Non-pigmented ciliary epithelial cell (primary cell): ENCODE measurements at places on chromosomes 5 and 9.

DNA sequence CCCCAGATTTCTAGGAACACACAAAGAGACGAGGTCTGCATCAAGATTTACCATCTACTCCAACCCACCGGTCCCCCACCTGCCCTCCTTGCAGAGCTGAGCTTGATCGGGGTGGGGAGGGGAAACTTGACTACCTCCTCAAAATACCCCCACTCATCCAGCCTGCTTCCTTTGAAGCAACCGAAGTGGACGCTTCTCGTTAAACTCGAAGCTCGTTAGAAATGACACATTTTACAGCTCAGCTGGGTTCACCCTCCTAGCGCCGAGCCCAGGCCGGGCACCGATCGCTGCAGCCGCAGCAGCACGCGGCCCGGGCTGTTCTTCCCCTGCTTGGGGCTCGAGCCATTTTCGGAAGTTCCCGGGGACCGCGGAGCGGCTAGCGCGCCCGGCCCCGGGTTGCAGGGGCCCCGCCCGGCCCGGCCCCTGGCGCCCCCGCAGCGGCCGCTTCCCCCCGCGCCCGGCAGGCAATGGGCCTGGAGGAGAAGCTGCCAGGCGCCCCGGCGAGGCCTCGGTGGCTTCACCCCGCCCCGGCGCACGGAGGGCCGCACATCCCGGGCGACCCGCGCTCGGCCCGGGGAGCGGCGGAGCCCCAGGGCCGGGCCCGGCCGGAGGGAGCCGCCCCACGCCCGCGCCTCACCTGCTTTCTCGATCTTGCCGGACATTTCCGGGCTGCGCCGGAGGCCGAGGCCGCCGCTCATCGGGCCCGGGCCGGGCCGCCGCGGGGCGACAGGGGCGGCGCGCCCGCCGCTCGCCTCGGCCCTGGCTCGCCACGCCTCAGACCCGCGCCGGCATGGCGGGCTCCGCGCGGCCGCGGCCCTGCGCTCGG, 530 bp downstream of the RAPGEF1 start:
- DNase-seq: no peak

DNA sequence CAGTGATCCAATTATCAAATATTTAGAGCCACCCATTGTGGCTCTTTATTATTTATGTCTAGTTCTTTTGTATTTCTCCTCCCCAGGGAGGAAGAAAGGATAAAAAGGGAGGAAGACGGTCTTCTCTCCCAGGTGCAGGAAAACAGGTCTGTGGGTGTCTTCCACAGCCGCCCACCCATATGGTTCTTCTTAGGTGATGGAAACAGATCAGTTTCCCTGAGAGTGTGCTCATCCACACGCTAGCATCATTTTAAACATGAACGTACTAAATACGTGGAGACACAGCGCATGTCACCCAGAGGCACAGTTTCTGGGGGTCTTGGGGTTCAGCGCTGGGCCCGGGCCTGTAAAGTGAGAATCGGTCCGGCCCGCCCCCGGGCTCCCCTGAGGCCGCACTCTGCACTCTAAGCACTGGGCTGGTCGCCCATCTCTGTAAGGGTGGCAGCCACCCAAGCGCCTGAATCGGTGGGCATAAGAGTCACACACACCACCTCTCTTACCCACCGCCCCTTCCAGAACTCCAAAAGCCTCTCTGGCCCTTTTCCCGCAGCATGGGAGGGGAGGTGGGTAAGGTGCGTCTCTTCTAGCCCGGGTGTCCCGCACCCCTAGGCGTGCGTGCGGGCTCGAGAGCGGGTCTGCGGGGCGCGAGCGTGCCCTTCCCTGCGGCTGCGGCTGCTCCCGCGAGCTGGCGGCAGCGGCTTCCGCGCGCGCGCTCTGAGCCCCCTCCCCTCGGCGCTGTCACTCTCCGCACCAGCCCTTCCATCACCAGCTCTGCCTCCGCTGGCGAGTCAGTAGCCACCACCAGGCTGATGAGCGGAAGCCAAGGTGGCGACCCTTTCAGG, 1.3 kb downstream of the PTCH1 start:
- no peak for DNase-seq

- no peak for DNase-seq
Observed at GRCh38 chr9:110641293-110641692, 27.3 kb upstream of the MUSK start.

DNA sequence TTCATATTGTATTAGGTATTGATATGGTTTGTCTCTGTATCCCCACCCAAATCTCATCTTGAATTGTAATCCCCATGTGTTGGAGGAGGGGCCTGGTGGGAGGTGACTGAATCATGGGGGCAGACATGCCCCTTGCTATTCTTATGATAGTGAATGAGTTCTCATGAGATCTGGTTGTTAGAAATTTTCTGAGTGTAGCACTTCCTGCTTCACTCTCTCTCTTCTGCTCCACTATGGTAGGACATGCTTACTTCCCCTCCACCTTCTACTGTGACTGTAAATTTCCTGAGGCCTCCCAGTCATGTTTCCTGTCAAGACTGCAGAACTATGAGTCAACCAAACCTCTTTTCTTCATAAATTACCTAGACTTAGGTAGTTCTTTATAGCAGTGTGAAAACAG, 187.4 kb upstream of the SLC24A2 start:
- no peak for DNase-seq
